Foreskin keratinocyte (primary cell): ENCODE measurements at places on chromosomes 2 and 18. TPM values are rescaled to one million over a fixed set of nuclear protein-coding genes. Genes with fewer than 3 reads are reported as not detected.

The C1GALT1C1L gene
- 0.11 TPM in 1 of 2 replicates, not detected in the other for total RNA-seq

DNA sequence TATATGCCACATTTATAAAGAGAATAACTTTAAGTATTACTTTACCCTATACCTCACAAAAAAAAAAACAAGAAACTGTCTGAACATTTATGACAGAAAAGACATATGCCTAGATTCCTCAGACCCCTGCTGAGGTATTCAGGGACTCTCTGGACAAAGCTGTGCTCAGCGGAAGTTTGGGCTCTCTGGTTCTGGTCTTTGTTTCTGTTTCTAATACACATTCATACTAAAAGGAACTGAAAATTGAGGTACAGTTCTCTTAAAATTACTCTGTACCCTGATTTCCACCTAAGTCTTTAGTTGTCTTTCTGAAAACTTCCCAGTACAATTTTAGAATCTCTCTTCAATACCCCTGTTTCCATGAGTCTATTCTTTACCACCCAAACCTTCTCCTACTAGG is 160.3 kb downstream of the IKZF2 start:
- DNase-seq = no peak

DNA sequence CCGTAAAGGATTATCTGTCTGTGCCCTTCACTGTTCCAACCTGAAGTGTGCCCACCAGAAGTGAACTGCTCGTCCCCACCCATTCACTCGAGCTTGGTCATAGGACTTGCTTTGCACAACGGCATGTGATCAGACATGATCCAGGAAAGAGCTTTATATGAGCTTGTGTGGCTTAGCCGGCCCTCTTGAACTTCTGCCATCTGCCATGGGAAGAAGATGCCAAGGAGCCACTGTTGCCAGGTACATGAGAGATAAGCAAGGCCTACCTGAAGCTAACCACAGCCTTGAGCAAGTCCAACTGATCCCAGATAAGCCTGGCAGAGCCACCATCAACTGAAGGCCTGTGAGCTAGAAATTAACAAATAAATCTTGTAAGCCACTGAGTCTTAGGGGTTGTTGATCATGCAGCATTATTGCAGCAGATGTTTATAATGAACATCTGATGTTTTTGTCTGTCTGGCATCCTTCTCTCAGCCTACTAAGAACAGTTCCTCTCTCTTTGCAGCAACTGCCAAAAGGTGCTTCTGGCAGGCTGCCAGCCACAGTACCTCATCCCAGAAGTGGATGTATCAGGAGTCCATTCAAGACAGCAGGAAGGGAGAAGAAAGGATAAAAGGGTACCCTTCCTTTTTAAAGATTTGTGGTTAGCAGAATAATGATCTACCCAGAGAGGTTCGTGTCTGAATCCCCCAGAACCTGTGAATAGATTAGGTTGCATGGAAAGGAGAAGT is 16.8 kb downstream of the DBI start:
- DNase-seq = no peak

- peak; percentile 68 for DNase-seq
These were observed 801.3 kb downstream of the ERBB4 start for GRCh38 chr2:211737282-211737681.

- no peak for DNase-seq
These were observed 29.3 kb downstream of the DYNC2LI1 start for GRCh38 chr2:43803113-43803512.

The DSG4 gene
- total RNA-seq = 0.04 TPM in 1 of 2 replicates, not detected in the other

GRCh38 chr2:125259451-125259850 is 1234.4 kb downstream of the CNTNAP5 start:
- DNase-seq = no peak

- DNase-seq = no peak
These were observed 137.1 kb downstream of the RBMS1 start for GRCh38 chr2:160356485-160356884.

DNA sequence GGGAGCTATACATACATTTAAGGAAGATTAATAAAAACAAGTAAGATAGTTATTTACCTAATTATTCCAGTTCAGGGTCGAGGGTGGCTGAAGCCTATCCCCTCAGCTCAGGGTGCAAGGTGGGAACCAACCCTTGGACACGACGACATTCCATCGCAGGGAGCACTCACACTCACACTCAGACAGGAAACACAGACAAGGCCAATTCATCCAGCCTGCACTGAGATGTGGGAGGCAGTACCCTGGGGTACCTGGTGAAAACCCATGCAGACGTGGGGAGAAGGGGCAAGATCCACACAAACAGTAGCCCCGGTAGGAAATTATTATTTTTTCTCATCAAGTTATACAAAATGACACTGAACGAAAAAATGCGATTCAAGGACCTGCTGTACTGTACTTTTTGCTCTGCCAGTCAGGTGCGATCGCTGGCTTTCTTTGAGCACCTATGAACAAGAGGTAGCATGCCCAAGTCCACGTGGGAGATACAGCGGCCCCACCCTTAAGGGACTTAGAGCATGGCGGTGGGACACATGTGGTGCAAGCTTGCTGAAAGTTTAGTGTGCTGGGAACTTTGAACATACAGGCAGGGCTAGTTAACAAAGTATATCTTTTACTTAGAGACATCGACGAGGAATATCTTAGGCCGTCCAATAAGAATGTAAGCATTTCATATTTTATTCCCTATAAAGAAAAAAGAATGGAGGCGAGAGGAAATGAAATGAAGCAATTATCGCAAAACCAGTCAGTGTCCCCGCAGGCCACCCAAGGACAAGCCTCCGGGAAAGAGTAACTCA is 624 bp downstream of the METTL8 start:
- DNase-seq = peak; percentile 91

DNA sequence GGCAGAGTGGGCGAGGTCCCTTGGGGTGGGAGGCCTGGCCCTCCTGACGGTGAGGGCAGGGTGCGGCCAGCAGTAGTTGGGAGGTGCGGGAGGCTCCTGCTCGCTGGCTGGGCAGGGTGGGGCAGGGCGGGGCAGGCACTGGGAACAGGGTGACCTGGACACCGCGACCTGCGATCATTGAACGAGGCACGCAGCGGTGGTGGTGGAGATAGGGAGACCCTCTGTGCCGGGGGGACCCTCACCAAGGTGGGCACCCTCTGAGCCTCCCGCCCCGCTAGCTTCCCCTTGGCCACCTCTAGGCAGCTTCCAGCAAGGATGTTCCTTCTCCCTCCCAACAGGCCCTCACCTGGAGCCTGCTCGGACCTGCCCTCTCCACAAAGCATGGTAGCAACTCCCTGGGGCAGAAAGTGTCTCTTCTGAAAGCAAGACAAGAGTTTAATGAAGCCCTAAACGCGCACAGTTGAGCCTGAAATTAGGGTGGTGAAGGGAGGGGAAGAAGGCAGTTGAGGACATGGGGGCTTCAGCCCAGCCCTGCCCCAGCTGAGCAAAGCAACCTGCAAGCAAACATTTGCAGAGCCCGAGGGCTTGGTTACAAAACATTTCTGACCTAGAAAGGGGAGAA is 15.4 kb upstream of the FOSL2 start:
- DNase-seq = peak; percentile 82

DNA sequence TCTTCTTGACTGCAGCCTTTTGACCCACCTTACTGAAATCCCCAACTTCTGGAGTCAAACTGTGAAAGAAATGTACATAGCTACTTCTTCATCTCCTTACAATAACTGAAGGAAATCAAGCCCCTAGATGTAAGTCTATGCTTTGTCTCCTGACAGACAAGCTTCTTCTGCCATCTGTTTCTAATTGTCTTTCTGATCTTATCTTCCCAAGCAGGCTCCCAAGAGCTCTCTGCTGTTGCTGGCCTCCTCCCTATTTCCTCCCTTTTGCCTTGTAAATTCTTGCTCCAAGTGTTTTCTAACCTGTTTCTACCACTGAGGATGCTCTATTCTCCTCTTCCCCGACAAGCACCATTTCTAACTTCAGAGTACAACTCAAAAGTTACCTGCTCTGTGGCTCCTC is 77.4 kb upstream of the OSR1 start:
- DNase-seq = no peak

The SLC38A11 gene
- not detected in 2 replicates for total RNA-seq

The SPC25 gene
- 11.4 and 15.4 TPM in 2 replicates for total RNA-seq

DNA sequence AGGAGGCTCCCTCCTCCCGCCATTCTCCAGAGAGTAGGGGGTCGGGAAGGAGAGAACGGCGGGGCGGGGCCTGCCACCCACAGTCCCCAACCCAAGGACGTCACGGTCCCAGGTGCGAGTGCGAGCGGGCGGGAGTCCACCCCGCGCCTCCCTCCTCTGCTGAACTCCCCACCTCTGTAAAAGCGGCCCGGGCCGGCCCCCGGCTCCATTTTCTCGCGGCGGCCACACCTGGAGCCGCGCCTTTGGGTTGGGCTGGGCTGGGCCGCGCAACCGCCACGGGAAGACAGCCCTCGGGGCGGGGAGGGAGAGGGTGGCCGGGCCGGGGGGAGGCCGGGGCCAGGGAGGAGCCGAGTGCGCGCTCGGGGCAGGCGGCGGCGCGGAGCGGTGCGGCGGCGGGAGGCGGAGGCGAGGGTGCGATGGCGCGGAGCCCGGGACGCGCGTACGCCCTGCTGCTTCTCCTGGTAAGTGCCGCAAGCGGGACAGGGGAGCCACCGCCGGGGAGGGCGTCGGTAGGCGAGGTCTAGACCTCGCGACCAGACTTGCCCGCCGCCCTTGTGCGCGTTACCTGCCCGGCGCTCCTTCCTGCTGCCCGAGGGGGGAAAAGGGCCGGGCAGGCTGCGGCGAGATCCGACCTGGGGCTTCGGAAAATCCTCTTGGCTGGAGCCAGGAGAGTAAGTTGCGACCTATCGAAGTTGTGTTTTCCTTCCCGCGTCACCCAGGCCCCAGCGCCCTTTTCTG is at the start of gene DSG2:
Gene DSG2, plus strand, starts transcription at position 342 of the 738 bp plus-strand sequence. Its CDS starts 75 bp downstream, at position 417.
- DNase-seq = no peak

GRCh38 chr18:616380-616995 is 19.7 kb downstream of the CLUL1 start:
- DNase-seq = peak; percentile 15

The NGEF gene
- 0.11 TPM in 1 of 2 replicates, not detected in the other for total RNA-seq
